AML-193 (cell line): ENCODE measurements at places on chromosomes 16 and 17.

- DNase-seq, result no peak
These were observed 15.2 kb downstream of the NUP93 start for GRCh38 chr16:56744996-56745640.

DNA sequence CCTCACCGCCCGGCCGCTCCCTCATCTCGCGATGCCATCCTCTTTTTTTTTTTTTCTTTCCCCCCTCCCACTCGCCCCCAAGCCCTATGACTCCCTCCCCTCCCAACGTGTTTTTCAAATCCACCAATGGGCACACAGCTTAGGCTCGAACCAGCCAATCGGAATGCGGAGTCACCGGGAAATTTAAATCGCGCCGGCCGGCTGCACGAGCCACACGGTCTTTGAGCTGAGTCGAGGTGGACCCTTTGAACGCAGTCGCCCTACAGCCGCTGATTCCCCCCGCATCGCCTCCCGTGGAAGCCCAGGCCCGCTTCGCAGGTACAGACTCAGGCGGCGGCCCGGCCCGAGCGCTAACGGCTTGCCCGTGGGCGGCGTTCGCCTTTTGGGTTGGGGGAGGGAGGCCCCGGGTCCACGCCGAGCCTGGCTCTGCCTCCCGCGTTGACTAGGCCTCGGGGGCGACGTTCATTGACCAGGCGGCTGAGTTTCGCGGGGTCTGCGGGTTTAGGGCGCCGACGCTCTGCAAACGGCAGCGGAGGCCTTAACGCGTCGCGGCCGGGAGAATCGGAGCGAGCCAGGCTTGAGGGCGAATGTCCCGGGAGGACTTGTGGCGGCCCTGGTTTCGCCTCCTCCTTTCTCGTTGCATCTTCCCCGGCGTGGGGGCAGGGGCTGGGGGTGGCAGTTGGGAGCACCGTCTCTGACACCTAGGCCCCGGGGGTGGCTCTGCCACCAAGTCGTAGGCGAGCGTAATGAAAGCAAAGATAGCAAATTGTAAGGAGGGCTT lies at the start of gene KPNA2:
KPNA2 (plus strand) TSS at position 213 of the 781 bp plus-strand sequence. CDS start 1,398 bp downstream, outside the sequence.
- DNase-seq, result peak; percentile 99

GRCh38 chr17:40658396-40658795 lies 6.6 kb downstream of the KRT222 start:
- DNase-seq, result no peak

DNA sequence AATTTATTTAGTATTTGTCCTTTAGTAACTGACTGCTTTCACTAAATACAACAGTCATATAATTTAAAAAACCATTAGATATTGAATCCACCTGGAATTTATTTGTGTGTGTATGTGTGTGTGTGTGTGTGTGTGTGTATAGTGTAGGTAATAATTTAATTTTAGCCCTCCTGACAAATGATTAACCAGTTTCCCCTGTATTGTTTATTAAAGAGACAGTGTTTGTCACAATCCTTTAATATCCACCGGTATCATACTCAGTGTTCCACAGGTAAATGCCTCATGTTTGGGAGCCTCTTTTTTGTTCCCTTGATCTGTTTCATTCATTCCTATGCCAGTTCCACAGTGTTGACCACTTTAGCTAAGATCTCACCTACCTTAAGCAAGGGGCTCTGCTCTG lies 134.6 kb upstream of the IRX3 start:
- no peak for DNase-seq

DNA sequence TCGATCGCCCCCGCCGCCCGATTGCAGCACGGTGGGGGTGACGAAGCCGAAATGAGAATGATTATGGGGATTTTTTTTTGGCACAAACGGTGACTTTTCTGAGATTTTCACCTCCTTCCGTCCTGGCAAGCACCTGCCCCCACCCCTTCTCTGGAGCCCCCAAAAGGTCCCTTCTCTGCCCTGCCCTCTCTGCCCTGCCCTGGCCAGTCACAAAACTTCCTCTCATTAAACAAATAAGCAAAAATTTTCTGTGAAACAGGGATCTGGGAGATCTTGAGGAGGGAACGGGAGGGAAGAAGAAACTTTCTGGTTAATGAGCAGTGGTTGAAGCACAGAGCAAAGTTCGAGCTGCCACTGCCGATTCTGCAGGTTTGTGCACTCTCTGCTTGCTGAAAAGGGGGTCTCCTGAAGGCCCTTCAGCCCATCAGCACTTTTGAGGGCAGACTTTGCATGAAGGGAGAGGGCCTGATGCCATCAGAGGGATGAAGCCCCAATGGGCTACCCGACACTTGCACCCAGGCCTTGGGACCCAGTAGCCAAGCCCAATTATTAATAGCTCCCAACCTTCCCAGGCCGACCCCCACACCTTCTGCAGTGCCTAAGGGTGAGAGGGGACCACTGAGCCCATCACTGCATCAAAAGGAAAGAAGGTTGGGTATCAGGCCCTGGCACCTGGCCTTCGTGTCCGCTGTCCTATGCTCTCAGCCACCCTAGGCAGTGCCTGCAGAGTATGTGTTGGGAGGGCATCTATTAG lies 1.0 kb upstream of the HOXB8 start:
- no peak for DNase-seq

GRCh38 chr16:88706229-88706964 lies at the start of the genes CTU2 and RNF166:
TSS of gene CTU2 (plus strand) at chr16:88706503. CDS start at chr16:88706531, 28 bp downstream.
TSS of gene RNF166 (minus strand) at chr16:88706408. CDS start at chr16:88706325, 83 bp downstream.
- DNase-seq, result peak; percentile 74

GRCh38 chr17:77829843-77830799 lies 128.4 kb upstream of the TNRC6C start:
- no peak for DNase-seq

- no peak for DNase-seq
These were observed 43.5 kb downstream of the MARF1 start for GRCh38 chr16:15599303-15600070.

GRCh38 chr17:45940826-45941225 lies 46.5 kb downstream of the MAPT start:
- no peak for DNase-seq

DNA sequence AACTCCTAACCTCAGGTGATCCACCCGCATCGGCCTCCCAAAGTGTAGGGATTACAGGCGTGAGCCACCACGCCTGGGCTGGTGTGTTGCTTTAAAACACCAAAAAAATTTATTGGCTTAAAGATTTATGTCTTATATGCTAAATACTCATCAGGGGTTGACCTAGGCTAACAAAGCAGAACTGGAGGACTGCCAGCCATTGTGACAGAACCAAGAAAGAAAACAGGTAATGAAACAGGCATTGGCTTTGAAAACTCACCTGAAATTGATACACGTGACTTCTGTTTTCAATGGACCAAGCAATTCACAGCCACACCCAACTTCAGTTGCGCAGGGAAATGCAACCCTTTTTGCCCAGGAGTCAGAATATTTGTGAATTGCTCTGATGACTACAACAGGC lies 4.9 kb upstream of the PHAF1 start:
- DNase-seq, result no peak

DNA sequence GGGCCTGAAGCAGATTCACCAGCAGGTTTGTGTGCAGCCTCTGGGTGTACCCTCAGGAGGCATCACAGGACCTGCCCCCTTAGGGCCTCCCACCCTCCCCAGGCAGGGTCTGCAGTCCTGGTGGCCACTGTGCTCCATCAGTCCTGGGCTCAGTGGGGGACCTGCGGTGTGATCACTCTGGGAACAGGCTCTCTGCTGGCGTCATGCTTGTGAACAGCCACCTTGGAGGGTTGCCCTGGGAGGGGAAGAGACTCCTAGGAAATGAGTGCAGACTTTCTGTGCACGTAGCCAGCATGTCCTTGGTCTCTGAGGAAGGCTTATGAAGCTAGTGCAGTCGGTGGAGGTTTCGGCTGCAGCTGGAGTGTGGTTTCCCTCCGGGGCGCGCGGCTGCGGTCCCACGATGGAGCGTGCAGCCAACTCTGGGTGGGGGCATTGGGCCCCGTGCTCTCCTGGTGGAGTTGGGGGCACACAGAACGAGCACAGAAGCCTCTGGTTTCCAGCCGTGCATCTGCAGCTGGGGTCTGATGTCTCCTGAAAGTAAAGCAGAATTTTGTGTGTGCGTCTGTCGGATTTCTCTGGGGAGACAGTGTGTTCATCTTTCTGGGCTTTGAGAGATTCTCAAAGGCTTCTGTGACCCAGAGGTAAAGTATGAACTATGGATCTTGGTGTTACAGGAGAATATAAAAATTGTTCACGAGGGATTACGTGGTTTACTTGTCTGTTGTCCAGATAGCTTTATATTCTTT lies 68.1 kb upstream of the ZNF750 start:
- no peak for DNase-seq

GRCh38 chr16:21159281-21159951 lies 942 bp downstream of the LDAF1 start:
- peak; percentile 27 for DNase-seq

- DNase-seq, result no peak
These were observed 5.2 kb upstream of the MRPL38 start for GRCh38 chr17:75909812-75910274.

DNA sequence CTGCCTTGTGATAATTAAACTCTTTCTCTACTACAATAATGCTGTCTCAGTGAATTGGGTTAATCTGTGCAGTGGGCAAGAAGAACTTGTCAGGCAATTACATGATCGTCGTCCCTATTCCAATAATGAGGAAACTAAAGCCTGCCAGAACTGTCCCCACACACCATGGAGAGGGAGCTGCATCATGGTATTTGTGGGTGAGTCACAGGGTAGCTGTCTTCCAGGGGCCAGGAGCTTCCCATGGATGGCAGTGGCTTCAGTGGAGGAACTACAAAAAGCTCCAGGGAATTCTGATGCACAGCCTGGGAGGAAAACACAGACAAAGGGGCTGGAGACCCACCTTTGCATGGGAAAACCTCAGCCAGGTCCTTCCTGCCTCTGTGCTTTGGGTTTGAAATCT lies 83.3 kb upstream of the C16orf82 start:
- no peak for DNase-seq
